Activated naive CD4-positive, alpha-beta T cell treated with anti-CD3 and anti-CD28 coated beads, Interleukin-2, amount 50 U/mL, for 72 hours (primary cell): ENCODE measurements at places on chromosomes 3 and 15.

DNA sequence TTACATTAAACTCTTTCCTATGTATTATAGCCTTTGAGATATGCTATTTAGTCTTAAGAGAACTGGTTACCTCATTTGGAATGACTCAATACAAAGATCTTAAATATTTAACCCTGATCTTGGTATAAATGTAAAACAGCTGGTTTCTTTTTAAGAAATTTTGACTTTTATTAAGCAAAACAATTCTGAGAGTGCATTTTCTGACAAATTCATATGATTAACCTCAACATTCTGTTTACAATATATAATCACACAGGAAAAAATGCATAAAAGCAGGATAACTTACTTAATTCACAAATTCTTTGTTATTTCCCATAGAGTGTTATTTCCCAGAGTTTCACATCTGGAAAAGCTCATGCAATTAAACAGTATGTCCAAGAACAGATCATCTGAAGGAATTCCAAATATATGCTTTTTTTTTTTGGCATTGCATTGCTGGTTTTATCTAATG is 400.4 kb upstream of the THBS1 start:
- DNase-seq, result no peak

- no peak for DNase-seq
Observed at GRCh38 chr3:129657261-129658046, 51.0 kb upstream of the PLXND1 start.

DNA sequence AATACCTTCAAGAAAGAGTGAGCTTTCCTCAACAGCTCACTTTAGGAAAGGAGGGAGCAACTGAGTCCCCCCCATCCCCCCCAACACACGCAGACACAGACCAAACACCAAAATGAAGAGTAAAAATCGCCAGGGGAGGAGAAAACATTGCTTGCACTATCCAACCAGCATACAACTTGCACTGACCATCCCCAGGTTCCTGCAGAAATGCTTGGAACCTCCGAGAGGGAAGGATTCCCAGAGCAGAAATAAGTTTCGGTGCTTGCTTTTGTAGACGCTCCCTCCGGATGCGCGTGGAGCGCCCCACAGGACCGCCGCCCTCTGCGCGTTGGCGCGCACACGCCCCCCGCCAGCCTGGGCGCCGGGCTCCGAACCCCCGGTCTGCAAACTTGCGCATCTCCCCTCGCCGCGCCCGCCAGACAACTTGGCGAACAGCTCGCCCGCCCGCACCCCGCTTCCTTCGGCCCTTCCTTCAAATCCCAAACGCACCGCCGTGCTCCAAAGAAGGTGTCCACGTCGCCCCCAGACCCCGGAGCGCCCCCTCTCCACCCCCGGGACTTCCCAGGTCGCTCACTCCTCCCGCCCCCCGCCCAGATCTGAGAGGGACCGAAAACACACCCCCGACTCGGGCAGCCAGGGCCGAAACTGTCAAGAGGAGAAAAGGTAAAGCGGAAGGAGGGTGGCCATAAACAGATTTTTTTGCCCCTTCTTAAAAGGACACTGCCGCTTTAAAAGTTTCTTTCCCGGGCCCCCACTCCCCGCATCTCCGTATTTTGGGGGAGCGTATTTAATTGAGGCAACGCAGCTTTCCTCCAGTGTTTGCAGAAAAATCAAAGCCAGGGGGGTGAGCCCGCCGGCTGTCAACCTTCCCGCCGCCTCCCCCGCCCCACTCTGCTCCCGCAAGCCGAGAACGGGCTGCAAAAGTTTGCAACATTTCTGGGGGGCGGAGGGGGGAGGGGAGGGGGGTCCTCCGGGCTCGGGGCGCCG is 859 bp downstream of the RORA start:
- no peak for DNase-seq

GRCh38 chr3:20310629-20311028 is 124.6 kb upstream of the SGO1 start:
- no peak for DNase-seq

DNA sequence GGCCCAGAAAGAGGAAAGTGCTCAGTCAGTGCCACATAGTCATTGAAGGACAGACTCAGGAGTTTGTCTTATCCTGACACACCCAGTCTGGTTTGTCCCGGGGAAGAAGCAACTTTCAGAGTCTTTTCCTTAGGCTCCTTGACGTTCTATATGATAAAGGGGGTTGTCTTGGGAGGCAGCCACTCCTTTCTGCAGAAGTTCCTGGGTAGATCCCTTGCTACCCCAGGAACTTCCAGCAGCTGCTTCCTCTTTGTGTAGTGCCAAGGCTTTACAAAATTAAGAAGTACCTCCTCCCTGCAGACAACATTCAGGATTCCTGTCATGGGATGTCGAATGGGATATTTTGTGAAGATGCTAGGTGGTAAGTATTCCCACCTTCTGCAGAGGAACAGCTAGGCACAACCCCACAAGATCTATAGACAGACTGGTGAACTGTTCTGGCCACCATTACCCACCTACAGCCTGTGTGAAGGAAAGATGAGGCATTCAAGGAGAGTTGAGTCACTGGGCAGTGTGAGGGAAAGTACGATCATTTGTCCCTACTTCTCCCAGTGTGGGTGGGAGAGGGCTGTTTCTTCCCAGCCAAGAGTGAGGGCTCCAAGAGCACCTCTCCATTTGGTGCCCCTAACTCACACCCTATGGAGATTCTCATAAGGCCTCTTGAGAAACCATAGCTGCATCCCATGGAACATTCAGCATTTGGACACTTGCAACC is 11.3 kb downstream of the TMEM266 start:
- no peak for DNase-seq
